Stimulated activated CD4-positive, alpha-beta T cell treated with anti-CD3 and anti-CD28 coated beads, Interleukin-1b, Interleukin-23, amount 100 ng/mL, for 1 hour (primary cell): ENCODE measurements at places on chromosomes 5 and 9.

- no peak for DNase-seq
These were observed 78.2 kb downstream of the CYFIP2 start for GRCh38 chr5:157343842-157344790.

- no peak for DNase-seq
These were observed 141.9 kb downstream of the ST8SIA4 start for GRCh38 chr5:100761192-100761591.

GRCh38 chr5:108093186-108093585 lies 288.7 kb downstream of the FBXL17 start:
- no peak for DNase-seq

DNA sequence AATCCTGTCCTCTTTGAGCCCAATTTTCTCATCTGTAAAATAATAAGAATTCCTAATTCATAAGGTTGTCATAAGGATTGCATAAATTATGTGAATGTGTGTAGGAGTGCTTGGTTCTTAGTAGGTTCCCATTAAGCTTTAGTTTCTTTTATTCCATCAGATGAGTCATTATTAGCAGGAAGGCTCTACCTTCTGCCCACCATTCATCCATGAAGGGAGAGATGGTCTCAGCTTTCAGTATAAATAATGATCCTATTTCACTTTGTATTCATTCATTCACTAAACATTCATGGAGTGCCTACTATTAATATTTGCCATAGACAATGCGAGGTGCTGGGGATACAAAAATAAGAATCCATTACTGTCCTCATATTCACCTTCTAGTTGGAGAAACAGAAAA lies 3.0 kb downstream of the CMYA5 start:
- DNase-seq: no peak

DNA sequence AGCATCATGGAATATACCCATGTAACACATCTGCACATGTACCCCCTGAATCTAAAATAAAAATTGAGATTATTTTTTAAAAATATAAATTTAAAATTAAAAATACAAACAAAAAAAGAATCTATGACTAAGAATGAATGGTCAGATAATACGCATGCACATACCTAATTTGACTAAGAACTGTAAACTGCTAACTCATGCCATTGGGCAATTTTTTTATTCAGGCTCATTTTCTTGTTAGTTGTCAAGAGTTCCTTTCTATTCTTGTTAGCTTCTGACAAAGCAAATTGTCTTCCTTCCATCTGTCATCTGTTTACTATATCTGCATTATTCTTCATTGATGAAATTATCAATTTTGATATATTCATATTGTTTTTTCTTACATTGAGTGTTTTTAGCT lies 69.5 kb upstream of the HAND1 start:
- DNase-seq: no peak

GRCh38 chr9:69549310-69550202 lies 122.6 kb downstream of the APBA1 start:
- no peak for DNase-seq

DNA sequence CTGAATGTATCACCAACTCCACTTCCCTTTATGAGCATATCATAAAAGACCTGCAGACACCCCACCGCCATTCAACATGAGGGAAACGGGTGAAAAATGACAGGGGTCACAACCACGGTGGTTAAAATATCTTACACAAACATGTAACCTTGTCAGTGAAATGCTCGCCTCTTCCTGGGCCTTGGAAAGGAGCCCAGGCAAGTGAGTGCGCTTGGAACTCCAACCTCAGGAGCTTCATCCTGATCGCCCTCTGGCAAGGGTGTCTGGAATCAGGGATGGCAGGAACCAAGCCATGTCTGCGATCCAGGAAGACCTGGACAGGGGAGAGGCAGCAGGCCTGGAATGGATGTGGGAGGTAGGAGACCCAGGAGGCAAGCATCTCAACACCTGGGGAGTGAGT lies 282.7 kb downstream of the GAS1 start:
- no peak for DNase-seq

DNA sequence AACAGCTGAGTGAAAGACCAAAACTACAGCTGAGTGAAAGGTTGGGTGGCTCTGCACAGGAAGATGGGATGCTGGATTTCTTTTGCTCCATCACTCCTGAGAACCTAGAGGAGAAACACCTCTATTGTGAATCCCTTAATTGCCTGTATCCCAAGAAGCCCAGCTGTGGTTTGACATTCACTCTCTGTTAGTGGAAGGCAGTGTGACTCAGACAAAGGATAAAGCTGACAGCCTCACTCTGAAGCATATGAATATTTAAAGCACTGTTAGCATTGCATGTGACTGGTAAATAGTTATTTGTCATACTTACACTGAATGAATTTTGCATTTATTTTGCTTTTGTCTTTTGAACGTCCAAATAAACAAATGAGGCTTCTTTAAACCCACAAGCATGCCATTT lies 367.1 kb upstream of the RIOK2 start:
- no peak for DNase-seq

- no peak for DNase-seq
These were observed 5.4 kb upstream of the HBEGF start for GRCh38 chr5:140351609-140352334.

- DNase-seq: no peak
These were observed 5.2 kb downstream of the PCSK1 start for GRCh38 chr5:96427824-96428223.

DNA sequence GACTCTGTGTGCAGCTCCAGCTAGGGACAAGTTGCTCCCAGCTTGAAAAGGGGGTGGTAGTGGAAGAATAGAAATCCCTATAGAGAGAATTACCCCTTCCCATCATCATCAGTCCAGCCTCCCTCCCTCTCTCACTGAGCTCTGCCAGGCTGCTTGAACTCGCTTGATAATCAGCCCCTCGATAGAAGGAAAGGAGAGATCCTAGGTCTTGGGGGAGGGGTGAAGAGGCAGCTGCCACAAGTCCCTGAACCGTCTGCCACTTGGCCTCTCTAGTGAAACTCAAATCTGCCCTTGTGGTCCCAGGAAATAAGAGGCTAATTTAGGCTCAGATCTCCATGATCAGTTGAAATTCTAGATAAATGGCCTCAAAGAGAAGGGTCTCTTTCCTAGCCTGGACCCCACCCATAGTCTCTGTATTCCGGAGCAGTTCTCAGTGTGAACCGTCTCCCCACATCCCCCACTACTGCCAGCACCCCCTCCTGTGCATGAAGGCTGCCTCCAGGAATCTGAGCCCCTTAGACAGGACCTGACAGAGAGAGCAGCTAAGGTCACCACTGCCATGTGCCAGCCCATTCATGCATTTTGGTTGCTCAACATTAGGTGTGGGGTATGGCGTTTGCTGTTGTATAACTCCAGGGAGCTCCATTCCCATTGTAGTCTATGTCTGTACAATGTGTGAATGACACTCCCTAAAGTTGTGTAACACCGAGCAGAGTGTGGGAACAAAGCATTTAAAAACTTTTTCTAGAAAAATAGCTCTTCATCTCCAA lies 5.5 kb downstream of the DNAJB5 start:
- no peak for DNase-seq

DNA sequence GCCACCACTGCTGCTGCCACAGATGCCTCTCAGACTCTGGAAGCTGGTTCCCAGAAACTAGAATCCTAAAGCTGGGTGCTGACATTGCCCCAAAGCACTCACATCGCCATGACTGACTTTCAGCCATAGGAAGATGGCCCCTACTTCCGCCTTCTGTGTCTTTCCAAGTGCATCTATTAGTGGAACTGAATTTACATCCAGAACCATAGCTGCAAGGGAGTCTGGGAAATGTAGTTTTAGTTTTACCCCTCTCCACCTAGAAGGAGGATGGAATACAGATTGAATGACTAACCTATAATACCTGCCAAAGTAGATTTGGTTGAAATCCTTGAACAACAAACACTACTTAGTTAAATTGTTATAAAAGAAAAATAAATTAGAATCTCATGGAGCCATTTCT lies 118.8 kb downstream of the RASGRF2 start:
- DNase-seq: no peak

DNA sequence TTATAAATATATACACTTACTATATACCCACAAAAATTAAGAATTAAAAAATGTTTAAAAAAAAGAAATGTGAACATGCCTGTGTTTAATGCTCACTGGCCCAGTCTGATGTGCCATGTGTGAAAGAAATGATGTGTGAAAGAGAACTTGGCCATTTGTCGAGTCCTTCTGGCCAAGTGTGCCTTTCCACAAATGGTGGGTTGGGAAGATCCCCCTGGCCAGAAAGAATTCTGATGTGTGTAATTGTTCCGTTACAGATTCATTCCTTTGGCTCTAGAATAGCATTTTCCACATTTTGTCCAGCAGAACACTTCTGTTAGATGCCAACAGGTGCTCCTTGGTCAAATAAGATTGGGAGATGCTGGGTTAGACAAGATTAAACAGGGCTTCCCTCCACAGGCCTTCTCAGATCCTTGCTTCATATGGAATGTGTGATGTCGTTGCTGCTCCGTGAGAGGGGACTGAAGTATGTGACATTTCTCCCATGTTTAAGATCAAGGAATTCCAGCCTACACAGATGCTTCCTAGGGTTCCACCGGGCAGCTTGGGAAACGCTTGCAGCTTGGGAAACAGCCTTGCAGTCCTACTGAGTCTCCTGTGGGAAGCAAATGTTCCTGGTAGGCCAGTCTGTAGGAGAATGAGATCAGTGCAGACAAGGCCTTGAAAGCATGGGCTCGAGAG lies 32.1 kb downstream of the GDNF start:
- no peak for DNase-seq

DNA sequence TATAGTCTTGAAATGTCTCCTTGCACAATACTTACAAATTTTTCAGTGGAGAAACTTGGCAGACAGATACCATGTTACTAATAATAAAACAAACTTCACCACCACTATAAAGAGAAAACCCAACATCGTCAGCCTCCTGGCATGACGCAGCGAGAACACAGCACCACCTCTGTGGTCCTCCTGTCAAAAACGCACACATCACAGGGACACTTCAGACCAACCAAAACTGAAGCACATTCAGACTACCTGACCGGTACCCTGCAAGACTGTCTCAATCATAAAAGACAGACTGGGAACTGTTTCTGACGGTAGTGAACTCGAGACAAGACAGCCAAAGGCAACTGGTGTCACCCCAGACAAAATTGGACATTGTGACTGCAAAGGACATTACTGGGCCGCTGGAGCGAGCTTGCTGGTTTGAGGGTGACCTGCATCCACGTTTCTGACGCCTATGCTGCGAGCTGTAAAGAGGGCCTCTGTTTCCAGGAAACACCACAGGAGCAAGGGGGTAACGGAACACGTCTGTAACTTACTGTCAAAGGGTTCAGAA lies 34.4 kb downstream of the NSUN2 start:
- DNase-seq: no peak

GRCh38 chr9:129323376-129323998 lies 145.4 kb upstream of the IER5L start:
- no peak for DNase-seq

DNA sequence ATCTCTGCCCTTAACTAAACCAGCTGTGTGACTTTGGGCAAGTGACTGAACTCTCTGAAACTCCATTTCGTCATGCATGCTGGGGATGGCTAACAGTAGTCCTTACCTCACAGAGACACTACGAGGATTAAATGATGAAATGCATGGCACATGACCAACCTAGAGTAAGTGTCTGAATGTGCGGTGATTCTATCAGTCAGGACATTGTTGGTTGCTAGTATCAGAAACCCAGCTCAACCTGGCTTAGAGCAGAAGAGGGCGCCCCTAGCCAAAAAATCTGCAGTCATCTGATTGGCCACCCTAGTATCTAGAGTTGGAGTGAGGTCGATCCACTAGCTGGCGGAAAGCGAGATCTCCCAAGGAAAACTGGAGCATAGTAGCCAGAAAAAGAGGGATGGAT lies 25.2 kb downstream of the NEURL1B start:
- DNase-seq: no peak

DNA sequence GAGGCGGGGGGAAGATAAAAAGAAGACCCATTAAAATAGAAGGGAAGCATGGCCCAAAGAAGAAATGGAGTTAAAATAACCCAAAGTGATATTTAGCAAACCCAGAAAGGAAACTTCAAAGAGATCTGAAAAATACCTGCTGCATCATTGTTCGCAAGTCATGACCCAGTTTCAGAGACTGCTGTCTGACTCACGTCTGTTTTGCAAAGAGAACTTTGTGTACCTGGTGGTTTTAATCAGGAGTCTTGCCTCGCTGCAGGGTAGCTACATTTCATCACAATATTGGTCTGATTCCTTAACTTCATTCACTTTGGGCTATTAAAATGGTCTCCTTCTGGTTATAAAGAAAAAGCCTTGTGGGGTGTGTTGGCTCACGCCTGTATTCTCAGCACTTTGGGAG lies 461.1 kb upstream of the DAP start:
- DNase-seq: no peak

GRCh38 chr5:51632793-51633192 lies 249.5 kb downstream of the ISL1 start:
- DNase-seq: no peak

DNA sequence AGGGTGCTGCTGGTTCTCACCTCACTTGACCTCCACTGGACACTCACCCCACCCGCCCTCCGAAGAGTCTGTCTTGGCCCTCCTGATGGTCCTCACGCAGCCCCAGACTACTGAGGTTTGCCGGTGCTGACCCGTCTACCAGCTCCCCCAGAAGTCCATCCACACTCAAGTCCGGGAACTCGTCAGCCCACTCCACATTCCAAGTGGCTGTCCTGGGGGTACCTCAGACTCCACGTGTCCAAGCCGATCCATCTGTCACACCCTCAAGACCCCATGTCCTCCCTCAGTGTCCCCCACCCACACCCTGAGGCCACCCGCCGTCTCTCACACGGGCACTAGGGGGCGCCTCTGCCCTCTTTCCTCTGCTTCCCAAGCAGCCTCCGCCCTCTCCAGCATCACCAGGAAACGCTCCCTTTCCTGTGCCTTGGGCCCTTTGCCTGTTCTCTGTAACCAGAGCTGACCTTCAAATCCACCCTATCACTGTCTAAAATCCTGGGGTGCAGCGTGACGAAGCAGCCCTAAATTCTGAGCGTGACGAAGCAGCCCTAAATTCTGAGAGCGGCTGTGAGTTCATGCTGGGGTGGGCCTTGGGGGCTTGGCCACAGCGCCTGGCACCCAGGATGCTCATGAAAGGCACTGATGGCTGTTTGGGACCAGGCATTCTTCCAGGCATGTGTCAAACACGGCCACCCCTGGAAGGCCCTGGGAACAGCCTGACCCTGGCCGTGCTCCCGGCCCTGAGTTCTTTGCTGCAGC lies 95.7 kb downstream of the KCNT1 start:
- DNase-seq: no peak

DNA sequence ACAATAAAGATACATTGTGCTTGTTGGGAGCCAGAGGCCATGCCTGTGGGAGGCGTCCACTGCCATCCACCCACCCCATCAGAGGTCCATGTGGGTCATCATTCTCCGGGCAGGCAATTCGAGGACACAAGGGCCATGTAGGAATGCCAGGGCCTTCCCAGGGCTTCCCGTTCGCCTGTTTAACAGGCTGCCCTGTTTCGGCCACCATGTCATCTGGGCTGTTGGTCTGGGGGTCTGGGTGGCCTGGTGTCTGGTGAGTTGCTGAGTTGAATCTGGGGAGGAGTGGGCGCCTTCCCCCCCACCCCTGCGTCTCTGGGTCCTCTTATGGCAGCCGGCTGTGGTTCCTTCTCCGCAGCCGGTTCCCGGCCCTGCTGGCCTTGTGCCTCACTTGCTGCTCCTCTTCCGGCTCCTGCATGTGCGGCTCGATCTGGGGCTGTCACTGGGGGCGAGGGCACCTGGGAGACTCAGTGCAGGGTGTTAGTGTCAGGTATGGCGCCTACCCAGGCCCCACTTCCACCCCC lies 117.4 kb downstream of the WNK2 start:
- no peak for DNase-seq

- no peak for DNase-seq
These were observed 129.0 kb downstream of the APBA1 start for GRCh38 chr9:69542942-69543704.

- DNase-seq: no peak
These were observed 25.3 kb downstream of the DAP start for GRCh38 chr5:10735569-10736276.
